ENCODE measurements at places on chromosomes 12 and 14.

GRCh38 chr12:129071362-129071761, 218.1 kb downstream of the GLT1D1 start:
- no peak for DNase-seq
- H3K4me3 ChIP-seq: no peak overlapping the region
- H3K27ac ChIP-seq: no peak overlapping the region
- H3K36me3 ChIP-seq: no peaks in the 10 kb centered on the region
- no peaks in the 10 kb centered on the region for H3K4me1 ChIP-seq

GRCh38 chr14:30826070-30826469, 48.3 kb upstream of the COCH start:
- no peak for DNase-seq
- H3K4me3 ChIP-seq: no peak overlapping the region
- no peak overlapping the region for H3K27ac ChIP-seq
- H3K4me1 ChIP-seq: no peaks in the 10 kb centered on the region

GRCh38 chr14:25086081-25086480, 36.1 kb upstream of the STXBP6 start:
- H3K36me3 ChIP-seq: no peaks in the 10 kb centered on the region
- H3K27me3 ChIP-seq: peaks cover 80% of the 10 kb centered on the region
- H3K4me1 ChIP-seq: no peaks in the 10 kb centered on the region
- H3K4me3 ChIP-seq: no peak overlapping the region

GRCh38 chr14:92607702-92608429, 94.3 kb downstream of the RIN3 start:
- peaks cover 4% of the 10 kb centered on the region for H3K36me3 ChIP-seq
- H3K27ac ChIP-seq: no peak overlapping the region
- peaks cover 40% of the 10 kb centered on the region for H3K4me1 ChIP-seq
- DNase-seq: no peak

DNA sequence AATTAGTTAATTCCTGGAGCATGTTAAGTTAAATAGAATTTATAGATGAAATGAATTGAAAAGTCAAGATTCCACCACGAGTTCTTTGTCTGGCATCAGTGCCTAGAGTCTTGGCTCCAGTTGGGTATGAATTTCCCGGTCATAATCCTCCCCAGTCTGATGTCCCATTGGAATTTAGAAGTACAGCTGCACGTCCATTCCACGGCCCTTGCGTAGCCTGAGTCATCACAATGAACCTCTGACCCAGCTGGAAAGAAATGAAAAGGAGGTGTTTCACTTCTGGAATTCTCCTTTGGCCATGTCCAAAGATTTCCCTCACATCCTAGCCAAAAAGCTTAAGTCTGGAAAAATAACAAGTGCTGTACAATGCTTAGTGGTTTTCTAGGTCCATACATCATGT, 122.7 kb downstream of the KICS2 start:
- peaks cover 25% of the 10 kb centered on the region for H3K27me3 ChIP-seq
- DNase-seq: no peak
- no peak overlapping the region for H3K4me3 ChIP-seq
- H3K4me1 ChIP-seq: no peaks in the 10 kb centered on the region
- no peaks in the 10 kb centered on the region for H3K36me3 ChIP-seq
- no peak overlapping the region for H3K27ac ChIP-seq

GRCh38 chr14:57974896-57975295, 109.0 kb upstream of the SLC35F4 start:
- no peak overlapping the region for H3K4me3 ChIP-seq
- H3K27ac ChIP-seq: no peak overlapping the region
- DNase-seq: no peak
